ENCODE measurements at places on chromosomes 4 and X. TPM values are rescaled to one million over a fixed set of nuclear protein-coding genes. Genes with fewer than 3 reads are reported as not detected.

The GLRB gene
- total RNA-seq: 25.9 TPM

The DDIT4L gene
- total RNA-seq: 6.4 TPM

The PRR32 gene
- not detected for total RNA-seq

DNA sequence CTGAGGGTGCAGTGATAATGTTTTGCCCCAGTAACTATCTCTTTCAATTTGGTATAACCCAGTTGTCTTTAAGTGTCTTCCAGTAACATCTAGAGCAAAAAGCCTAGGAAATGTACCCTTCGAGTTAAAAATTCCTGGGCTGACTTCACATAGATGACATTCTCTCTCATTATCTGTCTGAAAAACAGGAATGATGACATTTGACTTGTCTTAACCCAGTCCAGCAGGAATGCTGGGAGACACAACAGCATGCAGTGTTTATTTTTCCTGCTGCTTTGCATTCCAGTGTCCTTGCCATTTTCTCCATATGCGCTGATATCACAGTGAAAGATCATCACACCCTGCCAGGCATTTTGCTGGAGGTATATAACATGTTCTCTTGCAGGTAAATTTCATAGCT, 130.0 kb downstream of the SOWAHB start:
- DNase-seq: no peak

- peak; percentile 66 for DNase-seq
Measured at GRCh38 chrX:39753293-39753996, 344.3 kb downstream of the BCOR start.

DNA sequence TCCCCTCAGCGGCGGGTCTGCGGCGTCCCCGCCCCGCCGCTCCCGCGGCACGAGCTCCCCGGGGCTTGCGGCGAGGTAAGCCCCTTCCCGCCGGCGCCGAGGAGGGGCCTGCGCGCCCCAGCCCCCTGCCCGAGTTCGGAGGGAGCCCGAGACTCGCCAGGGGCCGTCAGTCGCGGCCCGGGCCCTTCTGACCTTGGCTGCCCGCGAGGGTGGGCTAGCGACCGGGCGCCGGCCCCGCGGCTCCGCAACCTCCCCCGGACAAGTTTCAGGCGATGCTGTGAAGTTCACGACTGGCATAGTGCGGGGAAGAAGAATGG, 554 bp downstream of the CDKL5 start:
- DNase-seq: no peak

DNA sequence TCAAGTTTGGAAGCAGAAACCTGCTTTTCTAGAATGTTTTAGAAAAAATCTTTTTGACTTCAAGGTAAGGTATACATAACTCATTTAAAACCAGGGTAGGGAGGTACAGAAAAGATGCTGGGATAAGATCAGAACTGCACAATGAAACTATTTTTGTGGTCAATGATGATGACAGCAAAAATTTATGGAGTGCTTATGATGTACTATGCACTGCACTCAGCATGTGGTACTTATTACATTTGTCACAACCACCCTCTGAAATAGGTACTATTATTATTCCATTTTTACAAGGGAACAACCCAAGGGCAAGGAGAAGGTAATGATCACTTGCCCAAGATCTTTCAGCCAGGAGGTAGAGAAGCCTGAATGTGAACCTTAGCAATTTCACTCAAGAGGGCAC, 8.0 kb downstream of the GPM6B start:
- DNase-seq: no peak

DNA sequence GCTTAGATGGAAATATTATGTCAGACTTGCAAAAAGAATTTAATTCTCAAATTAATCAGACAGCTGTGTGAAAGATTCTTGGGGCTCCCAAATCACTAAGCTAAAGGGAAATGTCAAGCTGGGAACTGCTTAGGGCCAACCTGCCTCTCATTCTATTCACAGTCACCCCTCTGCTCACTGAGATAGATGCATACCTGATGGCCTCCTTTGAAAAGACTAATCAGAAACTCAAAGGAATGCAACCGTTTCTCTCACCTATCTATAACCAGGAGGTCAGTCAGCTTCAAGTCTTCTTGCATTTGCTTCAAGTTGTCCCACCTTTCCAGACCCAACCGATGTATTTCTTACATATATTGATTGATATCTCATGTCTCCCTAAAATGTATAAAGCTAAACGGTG, 882.7 kb downstream of the CENPC start:
- DNase-seq: no peak

DNA sequence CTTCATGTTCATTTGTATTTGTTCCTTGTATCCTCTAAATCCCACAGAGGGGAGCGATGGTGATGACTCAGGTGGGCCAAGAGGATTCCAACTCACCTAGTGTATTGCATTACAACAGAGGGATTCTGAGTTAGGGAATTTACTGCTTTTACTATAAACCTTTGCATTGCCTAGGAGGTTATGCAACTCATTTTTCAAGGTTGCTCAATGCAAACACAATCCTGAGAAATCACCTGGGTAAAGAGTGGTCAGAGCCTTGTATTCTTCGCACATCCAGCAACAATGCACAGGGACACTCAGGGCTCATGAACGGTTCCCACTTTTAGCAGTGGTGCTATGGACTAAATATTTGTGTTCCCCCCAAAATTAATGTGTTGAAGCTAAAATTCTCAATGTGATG, 28.6 kb upstream of the LSM6 start:
- DNase-seq: no peak
